Stimulated activated CD4-positive, alpha-beta T cell treated with anti-CD3 and anti-CD28 coated beads, Interleukin-2, amount 100 ng/mL, for 24 hours (primary cell): ENCODE measurements at places on chromosomes 12 and 14.

- DNase-seq = no peak
Observed at GRCh38 chr12:123741937-123742572, 20.0 kb upstream of the DNAH10 start.

DNA sequence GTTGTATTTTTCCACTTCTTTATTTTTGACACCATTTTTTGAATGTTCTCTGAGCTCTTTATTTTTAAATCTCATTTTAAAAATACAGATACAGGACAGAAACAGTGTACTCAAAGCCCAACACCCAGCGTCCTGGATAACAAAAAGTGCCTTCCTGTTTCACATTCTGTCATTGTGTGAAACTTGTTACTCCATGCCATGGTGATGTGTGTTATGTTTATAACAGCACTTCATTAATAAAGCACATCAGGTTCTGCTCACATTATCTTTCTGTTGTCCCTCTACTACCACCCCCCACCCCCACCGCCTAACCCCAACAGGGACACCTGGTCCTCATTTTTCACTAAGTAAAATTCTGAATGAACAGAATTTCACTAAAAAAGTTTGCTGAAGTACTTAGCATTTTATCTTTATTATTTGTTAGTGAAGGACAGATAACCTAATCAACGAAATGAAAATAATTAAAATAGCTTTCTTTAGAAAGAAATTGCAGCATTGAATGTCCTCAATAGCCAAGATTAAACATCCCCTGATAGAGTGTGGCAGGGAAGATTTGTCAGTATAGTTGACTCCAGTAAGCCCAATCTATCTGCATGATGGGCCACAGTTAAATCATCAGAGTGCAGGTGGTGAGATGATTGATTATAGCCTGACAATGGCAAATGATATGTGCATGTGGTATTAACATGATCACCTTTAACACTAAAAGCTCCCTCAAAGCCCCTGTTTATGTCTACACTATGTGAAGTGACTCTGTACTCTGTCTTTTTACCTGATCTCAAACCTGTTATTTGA, 153.9 kb downstream of the ACSS3 start:
- DNase-seq = no peak

DNA sequence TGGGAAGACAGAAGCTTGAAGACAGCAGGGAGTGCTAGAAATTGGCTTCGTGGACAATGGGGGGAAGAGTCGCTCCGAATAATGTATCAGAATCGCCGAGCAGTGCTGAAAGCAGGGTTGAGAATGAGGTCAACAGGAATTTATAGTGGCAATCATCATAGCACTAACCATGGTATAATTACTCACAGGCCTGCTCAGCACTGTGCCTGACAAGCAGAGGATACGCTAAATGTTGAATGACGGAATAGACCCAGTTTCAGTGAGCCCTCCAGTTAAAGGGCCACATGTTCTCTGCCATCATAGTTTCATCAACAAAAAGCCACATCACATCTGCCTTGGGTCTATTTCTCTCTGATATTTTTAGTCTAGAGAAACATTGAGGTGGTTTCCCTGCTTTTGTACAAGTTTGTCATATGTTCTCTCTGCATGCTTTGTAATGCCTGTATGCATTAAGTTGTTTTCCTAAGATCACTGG, 130.3 kb upstream of the EGLN3 start:
- DNase-seq = no peak

DNA sequence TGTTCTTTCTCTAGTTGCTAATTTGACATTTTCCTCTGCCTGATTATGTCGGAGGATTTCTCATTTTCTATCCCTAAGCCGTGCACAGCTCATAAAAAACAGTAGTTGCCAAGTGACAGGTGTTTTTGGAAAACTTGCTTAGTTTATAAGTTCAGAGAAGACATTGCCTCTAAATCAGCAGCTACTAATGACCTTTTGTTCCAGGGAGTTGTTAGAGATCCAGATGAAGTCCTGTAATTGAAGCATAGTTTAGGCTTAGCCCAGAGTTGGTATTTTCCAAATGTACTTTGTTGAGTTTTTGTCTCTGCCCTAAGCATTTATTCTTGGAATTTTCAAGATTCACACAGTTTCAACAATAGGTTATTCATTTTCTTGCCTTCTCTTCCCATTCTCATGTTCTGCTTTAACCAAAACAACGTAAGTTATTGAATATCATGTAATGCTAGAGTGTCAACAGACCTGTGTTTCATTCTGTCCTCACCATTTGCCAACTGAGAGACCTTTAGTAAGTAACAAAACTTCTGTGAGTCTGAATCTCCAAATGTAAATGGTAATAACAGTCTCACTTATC, 110.0 kb upstream of the SLCO1C1 start:
- no peak for DNase-seq

GRCh38 chr12:14576896-14577295, 9.2 kb upstream of the PLBD1 start:
- no peak for DNase-seq

- DNase-seq = no peak
Observed at GRCh38 chr12:54932691-54933090, 51.9 kb downstream of the TESPA1 start.

DNA sequence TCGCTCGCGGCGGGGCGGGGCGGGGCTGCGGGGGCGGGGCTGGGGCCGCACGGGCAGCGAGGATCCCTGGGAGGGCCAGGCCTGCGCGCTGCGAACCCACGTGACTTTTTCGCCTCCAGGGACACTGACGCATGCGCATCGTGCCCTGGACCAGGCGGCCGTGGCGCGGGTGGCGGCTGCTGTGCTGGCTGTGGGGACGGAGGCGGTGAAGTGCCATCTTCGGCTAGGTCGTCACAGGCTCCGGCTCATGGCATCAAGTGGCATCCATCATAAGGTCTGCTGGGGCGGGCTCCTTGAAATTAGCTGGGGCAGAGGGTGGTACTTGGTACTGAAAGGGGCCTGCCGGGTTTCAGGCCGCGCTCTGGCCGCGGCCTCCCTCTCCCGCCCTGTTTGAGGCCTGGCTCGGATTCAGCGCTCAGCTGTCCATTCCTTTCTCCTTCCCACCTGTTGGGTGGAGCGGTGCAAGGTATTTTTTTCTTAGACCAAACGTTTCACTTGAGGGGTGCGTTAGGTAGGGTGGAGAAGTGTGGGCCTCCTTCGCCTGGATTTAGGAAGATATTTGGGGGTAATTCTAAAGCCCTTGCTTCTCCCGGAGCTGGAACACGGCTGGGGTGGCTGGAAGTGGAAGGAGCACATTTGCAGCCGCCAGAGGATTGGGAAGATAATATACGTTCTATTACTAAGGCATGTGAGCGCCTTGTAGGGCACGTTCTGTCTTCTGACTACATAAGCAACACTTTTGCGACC, at the start of gene PRPF39:
Gene PRPF39, plus strand, starts transcription at position 141 of the 747 bp plus-strand sequence. CDS start 11,124 bp downstream, outside the sequence.
- DNase-seq = peak; percentile 95

- DNase-seq = no peak
Observed at GRCh38 chr12:114974826-114975639, 291.1 kb upstream of the TBX3 start.

DNA sequence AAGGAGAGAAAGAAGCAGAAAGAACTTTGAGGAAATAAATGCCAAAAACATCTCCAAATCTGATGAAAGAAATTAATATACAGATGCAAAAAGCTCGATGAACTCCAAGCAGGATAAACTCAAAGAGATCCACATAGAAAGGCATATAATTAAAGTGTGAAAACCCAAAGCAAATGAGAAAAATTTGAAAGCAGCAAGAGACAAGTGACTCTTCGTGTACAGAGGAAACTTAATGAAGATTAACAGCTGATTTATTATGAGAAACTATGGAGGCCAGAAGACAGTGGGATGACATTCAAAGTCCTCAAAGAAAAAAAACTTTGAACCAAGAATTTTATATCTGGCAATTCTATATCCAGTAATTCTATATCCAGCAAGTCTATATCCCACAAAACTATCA, 163.0 kb upstream of the TMCC3 start:
- no peak for DNase-seq

DNA sequence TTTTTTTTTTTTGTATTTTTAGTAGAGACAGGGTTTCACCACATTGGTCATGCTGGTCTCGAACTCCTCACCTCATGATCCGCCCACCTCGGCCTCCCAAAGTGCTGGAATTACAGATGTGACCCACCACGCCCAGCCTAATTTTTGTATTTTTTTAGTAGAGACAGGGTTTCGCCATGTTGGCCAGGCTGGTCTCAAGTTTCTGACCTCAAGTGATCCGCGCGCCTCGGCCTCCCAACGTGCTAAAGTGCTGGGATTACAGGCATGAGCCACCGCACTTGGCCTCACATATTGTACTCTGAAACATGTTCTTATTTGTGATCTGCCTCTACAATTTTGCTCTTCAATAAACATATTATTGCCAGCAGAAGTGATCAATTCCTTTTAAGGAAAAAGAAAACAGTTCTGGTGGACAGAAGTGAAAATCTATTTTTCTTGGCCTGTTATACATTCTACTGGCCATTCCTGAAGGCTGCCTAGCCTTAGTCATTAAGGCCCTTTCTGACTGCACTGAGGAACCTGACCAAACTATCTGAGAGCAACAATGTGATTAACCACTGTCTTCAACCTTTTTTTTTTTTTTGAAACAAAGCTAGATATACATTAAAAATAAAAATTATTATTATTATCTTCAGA, 36.1 kb downstream of the SNX6 start:
- DNase-seq = no peak

DNA sequence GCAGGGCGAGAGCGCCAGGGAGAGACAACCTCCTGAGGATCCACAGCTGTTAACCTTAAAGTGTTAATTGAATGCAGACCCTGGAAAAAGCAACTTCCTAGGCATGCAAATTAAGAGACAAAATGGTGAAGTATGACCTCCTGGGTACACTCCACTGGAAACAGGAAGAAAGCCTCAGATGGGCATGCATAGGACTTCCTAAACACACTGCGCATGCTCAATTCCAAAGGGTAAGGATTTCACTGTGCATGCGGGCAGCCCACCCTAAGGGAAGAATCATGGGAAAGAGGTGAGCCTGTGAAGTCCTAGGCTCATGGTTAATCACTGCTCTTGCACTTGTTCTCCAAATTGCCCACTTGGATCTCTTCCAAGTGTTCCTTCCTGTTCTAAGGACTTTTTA, 80.5 kb upstream of the CAPRIN2 start:
- DNase-seq = no peak

DNA sequence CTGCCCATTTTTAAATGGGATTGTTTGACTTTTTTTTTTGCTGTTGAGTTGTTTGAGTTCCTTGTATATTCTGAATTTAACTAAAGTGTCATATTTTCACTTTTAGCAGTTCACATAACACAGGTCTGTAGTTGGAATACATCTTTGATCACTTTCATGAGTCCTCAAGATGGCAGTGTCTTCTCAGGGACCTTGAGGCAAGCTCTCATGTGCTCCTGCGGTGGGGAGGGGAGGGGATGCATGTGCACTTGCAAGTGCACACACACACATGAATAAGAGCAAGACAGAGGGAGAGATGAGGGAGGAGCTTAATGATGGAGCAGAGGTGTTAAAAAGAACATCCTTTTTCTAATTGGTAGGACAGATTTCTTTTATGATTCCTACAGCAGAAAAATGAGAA, 291.4 kb upstream of the OR4E1 start:
- peak; percentile 49 for DNase-seq

- no peak for DNase-seq
Observed at GRCh38 chr12:19251481-19252132, 122.1 kb downstream of the PLEKHA5 start.

- no peak for DNase-seq
Observed at GRCh38 chr14:102991376-102991775, 66.0 kb downstream of the CDC42BPB start.

DNA sequence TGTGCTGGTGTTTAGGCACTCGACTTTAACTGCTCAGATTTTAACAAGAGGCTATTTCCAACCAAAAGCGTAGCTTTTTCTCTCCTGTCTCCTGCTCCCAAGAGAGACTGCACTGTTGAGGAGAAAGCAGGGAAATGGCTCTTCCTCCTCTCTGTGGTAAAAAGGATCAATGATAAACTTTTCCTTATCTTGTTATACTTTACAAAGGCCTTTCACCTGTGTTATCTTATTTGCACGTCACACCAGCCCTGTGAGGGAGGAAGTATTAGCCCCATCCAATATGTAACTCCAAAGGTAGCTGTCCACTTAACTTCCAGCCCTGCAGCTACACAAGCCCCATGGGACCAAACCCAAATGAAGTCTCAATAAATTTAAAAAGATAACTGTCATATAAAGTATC, 32.9 kb upstream of the ZFP36L1 start:
- DNase-seq = no peak

DNA sequence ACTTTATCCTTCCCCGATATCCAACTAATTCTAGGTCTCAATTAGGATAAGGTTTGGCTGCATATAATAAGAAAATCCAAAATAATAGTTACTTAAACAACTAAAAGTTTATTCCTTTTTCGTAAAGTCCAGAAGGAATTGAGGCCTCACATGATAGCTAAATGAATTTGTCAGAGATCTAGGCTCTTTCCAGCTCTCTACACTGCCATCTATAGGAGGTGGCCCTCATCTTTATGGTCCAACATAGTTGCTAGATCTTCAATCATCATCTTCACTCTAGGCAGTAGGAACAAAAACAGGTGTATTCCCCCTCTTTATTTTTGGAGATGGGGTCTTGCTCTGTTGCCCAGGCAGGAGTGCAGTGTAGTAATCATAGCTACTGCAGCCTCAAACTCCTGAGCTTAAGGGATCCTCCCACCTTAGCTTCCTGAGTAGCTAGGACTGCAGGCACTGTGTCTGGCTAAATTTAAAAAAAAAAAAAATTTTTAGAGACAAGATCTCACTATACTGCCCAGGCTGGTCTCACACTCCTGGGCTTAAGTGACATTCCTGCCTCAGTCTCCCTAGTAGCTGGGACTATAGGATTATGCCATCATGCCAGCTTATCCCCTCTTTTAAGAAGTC, 46.5 kb upstream of the SAV1 start:
- no peak for DNase-seq

DNA sequence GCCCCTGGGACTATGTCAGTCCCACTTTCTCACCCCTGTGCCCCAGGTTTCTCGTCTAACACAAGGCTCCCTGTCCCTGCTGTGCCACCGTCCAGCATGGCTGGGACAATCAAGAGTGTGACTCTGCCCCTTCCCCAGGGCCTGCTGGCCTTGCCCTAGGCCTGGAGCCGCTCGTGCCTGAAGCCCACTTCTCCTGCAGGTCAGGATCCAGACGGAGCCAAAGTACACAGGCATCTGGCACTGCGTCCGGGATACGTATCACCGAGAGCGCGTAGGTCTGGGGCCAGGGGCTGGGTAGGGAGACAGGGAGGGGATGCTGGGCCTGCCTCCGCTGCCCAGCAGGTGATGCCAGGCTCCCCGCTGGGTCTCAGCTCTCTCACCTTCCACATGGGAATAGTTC, 2.8 kb downstream of the SLC25A47 start:
- DNase-seq = no peak

DNA sequence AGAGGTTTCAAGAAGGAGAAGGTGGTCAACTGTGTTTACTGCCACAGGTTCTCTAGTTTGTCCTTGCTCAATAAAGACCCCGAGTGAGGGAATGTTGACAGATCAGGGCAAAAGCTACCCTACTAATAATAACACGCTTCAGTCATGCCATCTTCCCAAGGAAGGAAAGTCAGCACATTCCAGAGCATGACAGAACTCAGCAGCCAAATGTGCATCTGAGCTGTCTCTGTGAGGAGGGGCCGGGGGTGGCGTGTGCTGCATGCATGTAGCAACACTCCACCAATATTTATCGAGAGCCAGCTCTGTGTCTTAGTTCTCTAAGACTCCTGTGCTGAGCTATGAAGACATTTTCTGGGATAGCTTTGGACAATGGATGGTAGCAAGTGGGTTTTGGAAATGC, 260.4 kb downstream of the DPF3 start:
- no peak for DNase-seq

- no peak for DNase-seq
Observed at GRCh38 chr12:115817389-115817788, 460.1 kb downstream of the MED13L start.
